ENCODE measurements at places on chromosomes 7 and 10. TPM values are rescaled to one million over a fixed set of nuclear protein-coding genes. Genes with fewer than 3 reads are reported as not detected.

Gene CH25H
- total RNA-seq, result not detected

Gene ANXA8L1
- total RNA-seq, result 2.7 TPM

Gene NKX2-3
- total RNA-seq, result not detected

Gene CRYGN
- total RNA-seq, result not detected

Gene CABCOCO1
- total RNA-seq, result 0.53 TPM

Gene SLC29A4
- 0.86 TPM for total RNA-seq

Gene CPED1
- 72.0 TPM for total RNA-seq

Gene IL15RA
- 11.9 TPM for total RNA-seq

Gene POLR2J3
- total RNA-seq, result 3.2 TPM

Gene SRRM3
- 4.6 TPM for total RNA-seq

Gene RNF133
- not detected for total RNA-seq

Gene PRLHR
- total RNA-seq, result not detected

Gene NDUFA5
- 43.4 TPM for total RNA-seq

Gene CTAGE15
- not detected for total RNA-seq

Gene CALHM1
- not detected for total RNA-seq

Data from myometrial cell (primary cell).